ENCODE measurements at places on chromosomes 16 and 17. TPM values are rescaled to one million over a fixed set of nuclear protein-coding genes. Genes with fewer than 3 reads are reported as not detected.
A peak's percentile ranks its signal among the peaks of the same experiment; 100 is the strongest.

- no peak overlapping the region for H3K4me3 ChIP-seq
- DNase-seq = peak; percentile 55
- no peaks in the 10 kb centered on the region for H3K4me1 ChIP-seq
- H3K27ac ChIP-seq = no peak overlapping the region
- no peaks in the 10 kb centered on the region for H3K36me3 ChIP-seq
- H3K27me3 ChIP-seq = no peaks in the 10 kb centered on the region
Measured at GRCh38 chr16:72961863-72962262, 86.1 kb downstream of the ZFHX3 start.

Gene TRPV2
- 0.88 TPM for total RNA-seq

DNA sequence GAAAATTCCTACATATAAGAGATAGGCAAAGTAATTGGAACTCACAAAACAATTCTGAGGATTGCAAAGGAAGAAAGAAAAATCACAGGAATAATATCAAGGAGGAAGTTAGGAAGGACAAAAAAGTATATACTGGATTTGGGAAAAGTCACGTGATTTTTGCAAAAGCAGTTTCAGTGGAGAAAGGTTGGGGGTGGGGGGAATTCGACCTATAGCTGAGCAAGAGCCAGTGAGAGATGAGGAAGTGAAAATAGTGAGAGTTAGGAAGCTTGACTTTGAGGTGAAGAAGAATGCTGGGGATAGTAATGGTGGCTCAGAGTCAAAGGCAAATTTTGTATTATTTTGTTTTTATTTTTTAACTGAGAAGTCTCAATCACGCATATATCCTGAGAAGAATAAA, 438.0 kb upstream of the PMFBP1 start:
- no peak for DNase-seq
- H3K4me1 ChIP-seq = no peaks in the 10 kb centered on the region
- H3K36me3 ChIP-seq = no peaks in the 10 kb centered on the region
- H3K4me3 ChIP-seq = no peak overlapping the region
- no peaks in the 10 kb centered on the region for H3K27me3 ChIP-seq

- peak overlapping the region; percentile 93 for H3K4me3 ChIP-seq
- H3K36me3 ChIP-seq = peaks cover 16% of the 10 kb centered on the region
- H3K27ac ChIP-seq = no peak overlapping the region
Measured at GRCh38 chr17:67716405-67716798, 1.3 kb upstream of the NOL11 start.

Gene OR1A1
- total RNA-seq = not detected

DNA sequence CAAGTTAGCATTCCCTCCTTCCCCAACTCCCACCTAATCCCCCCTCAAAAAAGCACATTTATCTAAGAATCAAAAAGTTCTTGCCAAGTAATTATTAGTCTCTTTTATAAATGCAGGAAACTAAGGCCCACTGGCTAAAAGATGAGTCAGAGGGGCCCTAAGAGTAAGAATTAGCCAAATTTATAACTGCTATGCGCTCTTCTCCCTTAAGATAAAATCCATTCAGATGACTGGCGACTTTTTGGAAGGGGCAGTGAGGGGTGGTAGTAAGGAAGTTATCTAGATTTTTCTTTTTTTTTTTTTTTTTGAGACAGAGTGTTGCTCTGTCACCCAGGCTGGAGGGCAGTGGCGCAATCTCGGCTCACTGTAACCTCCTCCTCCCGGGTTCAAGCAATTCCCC, 17.1 kb downstream of the ZNF652 start:
- no peaks in the 10 kb centered on the region for H3K4me1 ChIP-seq
- no peak overlapping the region for H3K4me3 ChIP-seq
- no peaks in the 10 kb centered on the region for H3K36me3 ChIP-seq
- DNase-seq = no peak

GRCh38 chr16:79163691-79164387, 436.7 kb downstream of the MAF start:
- H3K4me3 ChIP-seq = no peak overlapping the region
- H3K27me3 ChIP-seq = peaks cover 8% of the 10 kb centered on the region
- DNase-seq = no peak
- H3K27ac ChIP-seq = no peak overlapping the region
- H3K36me3 ChIP-seq = no peaks in the 10 kb centered on the region

Gene ZP2
- not detected for total RNA-seq

DNA sequence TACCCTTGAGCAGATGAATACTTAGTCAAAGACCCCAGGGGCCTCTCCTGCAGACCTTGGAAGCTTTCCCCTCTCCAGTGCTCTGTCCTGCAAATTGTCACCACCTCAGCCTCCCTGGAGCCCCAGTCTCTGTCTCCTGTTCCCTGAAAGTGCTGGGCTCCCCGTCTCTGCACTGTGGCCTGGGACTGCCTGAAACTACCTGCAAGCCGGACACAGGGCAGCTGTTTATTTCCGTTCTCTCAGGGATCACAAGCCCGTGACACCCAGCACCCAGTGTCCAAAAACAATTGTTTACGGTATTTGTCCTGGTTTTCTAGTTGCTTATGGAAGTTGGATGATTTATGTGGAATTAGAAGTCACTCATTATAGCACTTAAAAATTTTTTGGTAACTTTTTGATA, 81.6 kb upstream of the CHMP6 start:
- no peaks in the 10 kb centered on the region for H3K27me3 ChIP-seq
- peaks cover 46% of the 10 kb centered on the region for H3K36me3 ChIP-seq
- DNase-seq = no peak
- no peak overlapping the region for H3K27ac ChIP-seq
- H3K4me1 ChIP-seq = no peaks in the 10 kb centered on the region
- no peak overlapping the region for H3K4me3 ChIP-seq

DNA sequence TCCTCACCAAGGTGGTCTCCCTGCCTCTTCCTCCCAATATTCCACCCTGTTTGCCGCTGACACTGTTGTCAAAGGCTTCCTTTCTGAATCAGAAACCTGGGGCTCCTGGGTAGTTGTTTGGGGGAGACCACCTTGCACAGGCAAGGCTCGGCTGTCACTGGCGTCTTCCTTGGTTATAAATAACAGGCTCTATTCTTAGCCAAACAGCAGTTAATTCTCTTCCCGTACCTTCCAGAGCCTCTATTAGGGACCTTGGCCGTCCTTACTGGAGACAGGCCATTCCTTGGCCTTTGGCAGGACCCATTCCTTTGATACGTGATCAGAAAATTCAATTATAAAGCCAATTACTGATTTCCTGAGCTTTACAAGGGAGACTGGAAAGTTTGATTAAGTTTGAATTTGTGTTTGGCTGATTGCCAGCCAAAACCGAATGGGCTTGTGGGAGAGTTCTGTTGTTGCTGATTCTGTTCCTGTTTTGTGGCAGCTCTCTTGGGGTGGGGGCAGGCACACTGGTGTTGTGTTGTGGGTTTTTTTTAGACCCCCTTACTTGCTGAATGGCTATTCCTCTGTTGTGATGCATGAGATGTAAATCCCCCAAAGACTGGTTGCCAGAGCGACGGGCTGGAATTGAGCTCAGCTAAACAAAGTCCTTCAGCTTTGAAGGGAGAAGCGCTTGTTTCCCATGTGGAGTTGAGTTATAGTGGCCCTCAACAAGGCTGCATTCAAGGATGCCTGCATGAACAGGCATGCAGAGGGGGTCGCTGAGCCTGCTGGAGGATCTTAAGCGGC, 104.6 kb downstream of the GNAO1 start:
- H3K27ac ChIP-seq = peak overlapping the region; percentile 97
- peaks cover 5% of the 10 kb centered on the region for H3K4me1 ChIP-seq
- peaks cover 57% of the 10 kb centered on the region for H3K27me3 ChIP-seq
- no peak for DNase-seq
- no peak overlapping the region for H3K4me3 ChIP-seq

DNA sequence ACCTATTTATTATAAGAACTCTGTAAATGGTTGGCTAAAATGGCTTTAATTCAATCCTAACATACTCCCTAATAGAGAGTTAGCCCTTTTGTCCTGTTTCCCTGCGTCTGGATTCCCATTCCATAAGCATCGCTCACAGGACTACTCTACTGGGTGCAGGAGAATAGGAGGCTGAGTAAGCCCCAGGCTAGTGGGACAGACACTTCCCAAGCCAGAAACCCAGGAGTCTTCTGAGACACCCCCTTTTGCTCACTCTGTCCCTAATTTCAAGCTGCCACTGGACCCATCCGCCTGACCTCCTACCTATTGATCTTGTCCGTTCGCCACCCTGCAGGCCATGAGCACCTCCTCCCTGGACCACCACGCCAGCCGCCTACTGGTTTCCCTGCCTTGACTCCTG, 16.7 kb upstream of the TOB1 start:
- H3K36me3 ChIP-seq = no peaks in the 10 kb centered on the region
- H3K27ac ChIP-seq = no peak overlapping the region
- peaks cover 15% of the 10 kb centered on the region for H3K4me1 ChIP-seq
- H3K4me3 ChIP-seq = no peak overlapping the region
- DNase-seq = peak; percentile 43

- no peak for DNase-seq
- H3K27ac ChIP-seq = no peak overlapping the region
- H3K27me3 ChIP-seq = peaks cover 100% of the 10 kb centered on the region
- H3K4me3 ChIP-seq = no peak overlapping the region
Measured at GRCh38 chr16:56636616-56637413, 1.7 kb upstream of the MT1A start.

Gene CYB5D1
- total RNA-seq = 34.5 TPM

Gene PRR29
- total RNA-seq = 6.1 TPM

DNA sequence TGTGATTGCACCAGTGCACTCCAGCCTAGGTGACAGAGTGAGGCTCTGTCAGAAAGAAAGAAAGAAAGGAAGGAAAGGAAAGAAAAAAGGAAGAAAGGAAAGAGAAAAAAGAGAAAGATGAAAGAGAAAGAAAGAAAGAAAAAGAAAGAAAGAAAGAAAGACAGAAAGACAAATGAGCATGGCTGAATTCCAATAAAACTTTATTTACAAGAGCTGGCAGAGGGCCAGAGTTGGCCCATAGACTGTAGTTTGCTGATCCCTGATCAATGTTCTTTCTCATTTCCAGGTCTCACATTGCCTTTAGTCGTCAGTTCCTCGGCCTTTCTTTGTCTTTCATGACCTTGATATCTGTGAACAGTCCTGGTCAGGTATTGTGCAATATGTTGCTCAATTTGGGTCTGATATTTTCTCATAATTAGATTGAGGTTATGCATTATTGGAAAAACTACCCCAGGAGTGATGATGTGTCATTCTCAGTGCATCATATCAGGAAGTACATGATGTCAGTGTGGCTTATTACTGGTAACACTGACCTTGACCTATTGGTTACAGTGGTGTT, 68.5 kb upstream of the MED9 start:
- H3K4me1 ChIP-seq = no peaks in the 10 kb centered on the region
- no peak overlapping the region for H3K27ac ChIP-seq
- no peak overlapping the region for H3K4me3 ChIP-seq
- DNase-seq = no peak
- peaks cover 4% of the 10 kb centered on the region for H3K27me3 ChIP-seq

GRCh38 chr17:10081571-10082169, 116.7 kb downstream of the GAS7 start:
- no peak overlapping the region for H3K4me3 ChIP-seq
- peak; percentile 64 for DNase-seq
- no peak overlapping the region for H3K27ac ChIP-seq
- H3K27me3 ChIP-seq = no peaks in the 10 kb centered on the region
- H3K4me1 ChIP-seq = no peaks in the 10 kb centered on the region
- no peaks in the 10 kb centered on the region for H3K36me3 ChIP-seq
